Activated T-helper 9 cell treated with anti-CD3 and anti-CD28 coated beads, Interleukin-2, amount 50 U/mL, for 16 hours (primary cell): ENCODE measurements at places on chromosomes 5 and 9.

- DNase-seq = no peak
These were observed 2353.8 kb downstream of the MAT2B start for GRCh38 chr5:165859251-165859650.

GRCh38 chr5:30100929-30101328 lies 1092.6 kb upstream of the CDH6 start:
- DNase-seq = no peak

- DNase-seq = no peak
These were observed 69.2 kb upstream of the ARL15 start for GRCh38 chr5:54379590-54379989.

- DNase-seq = no peak
These were observed 166.4 kb downstream of the SLF1 start for GRCh38 chr5:94784536-94785505.

DNA sequence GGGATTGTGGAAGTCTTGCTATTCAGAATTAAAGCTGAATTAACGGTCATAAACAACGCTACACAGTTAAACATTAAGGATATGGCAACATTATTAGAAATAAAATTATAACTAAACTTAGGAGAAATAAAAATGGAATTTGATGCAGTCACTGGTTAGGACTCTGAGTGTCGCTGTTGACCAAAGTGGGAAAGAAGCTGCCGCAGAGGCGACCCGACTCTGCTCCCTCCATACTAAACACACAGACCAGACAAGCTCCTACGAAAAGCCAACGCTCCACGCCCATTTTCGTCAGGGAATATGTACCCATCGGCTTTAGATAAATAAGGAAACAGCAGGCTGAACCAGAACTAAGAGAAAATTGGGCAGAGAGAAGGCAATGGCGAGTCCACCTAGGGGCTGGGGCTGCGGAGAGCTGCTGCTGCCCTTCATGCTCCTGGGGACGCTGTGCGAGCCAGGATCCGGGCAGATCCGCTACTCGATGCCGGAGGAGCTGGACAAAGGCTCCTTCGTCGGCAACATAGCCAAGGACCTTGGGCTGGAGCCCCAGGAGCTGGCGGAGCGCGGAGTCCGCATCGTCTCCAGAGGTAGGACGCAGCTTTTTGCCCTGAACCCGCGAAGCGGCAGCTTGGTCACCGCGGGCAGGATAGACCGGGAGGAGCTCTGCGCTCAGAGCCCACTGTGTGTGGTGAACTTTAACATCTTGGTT lies at the start of gene PCDHGA5:
PCDHGA5 (plus strand) TSS at position 211 of the 709 bp plus-strand sequence; CDS start at position 380, 169 bp downstream.
- no peak for DNase-seq

DNA sequence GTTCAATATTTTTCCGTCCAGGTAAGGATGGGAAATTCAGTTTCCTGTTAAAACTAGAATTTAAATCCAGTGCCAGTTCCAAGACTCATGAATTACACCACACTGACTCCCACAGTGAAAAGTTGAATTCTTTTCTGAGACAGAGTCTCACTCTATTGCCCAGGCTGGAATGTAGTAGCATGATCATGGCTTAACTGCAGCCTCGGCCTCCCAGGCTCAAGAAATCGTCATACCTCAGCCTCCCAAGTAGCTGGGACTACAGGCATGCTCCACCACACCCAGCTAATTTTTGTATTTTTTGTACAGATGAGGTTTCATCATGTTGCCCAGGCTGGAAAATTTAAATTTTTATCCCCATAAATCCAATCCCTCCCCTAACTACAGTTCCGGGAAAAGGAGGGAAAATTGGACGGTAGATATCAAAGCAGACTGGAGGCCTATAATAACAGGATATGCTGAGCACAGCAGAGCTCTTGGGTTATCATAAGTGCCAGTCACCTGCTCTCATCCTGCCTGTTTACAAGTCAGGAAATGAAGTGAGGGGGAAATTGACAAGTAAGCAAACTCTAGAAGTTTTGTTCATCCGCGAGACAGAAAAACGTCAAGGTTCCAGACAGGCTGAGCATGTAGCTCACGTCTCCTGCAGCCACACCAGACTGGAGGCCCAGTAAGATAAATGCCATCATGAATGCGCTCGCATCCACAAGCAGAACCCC lies 105.7 kb downstream of the UGCG start:
- DNase-seq = no peak

- no peak for DNase-seq
These were observed 2.0 kb downstream of the TMEM268 start for GRCh38 chr9:114613087-114613486.

DNA sequence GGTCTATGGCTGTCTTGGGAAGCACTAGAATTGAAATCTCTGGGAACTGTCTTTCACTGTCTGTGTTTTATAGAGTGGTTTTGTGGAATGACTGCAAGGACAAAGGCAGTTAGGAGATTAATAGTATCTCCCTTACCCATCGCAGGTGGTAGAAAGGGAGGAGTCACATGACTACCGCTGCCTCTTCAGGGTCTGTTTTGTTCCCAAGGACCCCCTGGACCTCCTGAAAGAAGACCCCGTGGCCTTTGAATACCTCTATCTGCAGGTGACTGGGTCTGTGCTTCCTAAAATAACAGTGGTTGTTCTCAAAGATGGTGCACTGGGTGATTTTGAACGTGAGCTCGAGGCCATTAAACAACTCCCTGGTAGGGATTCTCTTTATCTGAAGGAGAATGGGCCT lies 22.8 kb upstream of the TRMT10B start:
- DNase-seq = no peak

DNA sequence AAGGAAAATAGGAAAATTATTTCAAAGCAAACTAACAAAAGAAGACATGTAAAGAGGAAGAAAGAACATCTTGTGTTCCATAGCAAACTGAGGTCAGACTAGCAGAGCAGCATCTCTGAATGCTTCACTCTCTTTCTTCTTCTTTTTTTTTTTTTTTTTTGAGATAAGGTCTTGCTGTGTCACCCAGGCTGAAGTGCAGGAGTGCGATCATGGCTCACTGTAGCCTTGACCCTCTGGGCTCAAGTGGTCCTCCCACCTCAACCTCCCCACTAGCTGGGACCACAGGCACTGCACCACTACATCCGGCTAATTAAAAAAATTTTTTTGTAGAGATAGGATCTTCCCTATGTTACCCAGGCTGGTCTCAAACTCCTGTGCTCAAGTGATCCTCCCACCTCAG lies 36.6 kb downstream of the MELK start:
- DNase-seq = no peak
